ENCODE measurements at places on chromosomes 4 and X.
A peak's percentile ranks its signal among the peaks of the same experiment; 100 is the strongest.

DNA sequence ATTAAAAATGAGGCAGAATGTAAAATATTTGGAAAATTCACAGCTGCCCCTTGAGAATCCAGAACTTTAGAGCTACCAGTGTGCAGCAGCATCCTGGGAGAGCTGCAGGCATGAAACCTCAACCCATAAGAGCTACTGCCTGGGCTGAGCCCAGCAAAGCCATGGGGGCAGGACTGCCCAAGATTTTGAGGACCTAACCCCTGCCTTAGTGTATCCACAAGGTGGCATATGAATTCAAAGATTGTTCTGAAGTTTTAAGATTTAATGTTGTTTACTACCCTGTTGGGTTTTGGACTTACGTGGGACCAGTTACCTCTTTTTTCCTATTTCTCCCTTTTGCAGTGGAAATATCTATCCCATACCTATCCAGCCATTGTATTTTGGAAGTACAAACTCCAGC lies 26.4 kb downstream of the CASP6 start:
- no peak for DNase-seq

- DNase-seq = no peak
These were observed 4.9 kb upstream of the CXCL6 start for GRCh38 chr4:73831569-73831968.

- peak; percentile 88 for DNase-seq
These were observed 4.0 kb upstream of the ZNF518B start for GRCh38 chr4:10461091-10461849.

DNA sequence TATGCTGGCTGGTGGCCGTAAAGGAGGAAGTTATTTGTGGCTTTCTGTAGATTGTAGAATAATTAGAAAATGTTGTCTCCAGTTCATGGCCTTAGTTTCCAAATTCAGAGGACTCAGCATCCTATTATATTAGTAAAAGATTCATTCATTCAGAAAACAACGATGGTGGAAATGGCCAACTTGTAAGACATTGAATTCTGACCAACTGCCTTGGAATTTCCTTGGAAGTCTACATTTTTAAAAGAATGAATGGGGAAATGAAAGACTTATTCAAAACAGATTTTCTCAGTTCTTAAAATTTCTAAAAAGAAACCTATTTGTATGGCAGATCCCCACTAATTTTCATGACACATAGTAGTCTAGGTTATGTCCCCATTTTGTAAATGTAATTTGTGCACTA lies 561.5 kb downstream of the ANKRD50 start:
- no peak for DNase-seq

DNA sequence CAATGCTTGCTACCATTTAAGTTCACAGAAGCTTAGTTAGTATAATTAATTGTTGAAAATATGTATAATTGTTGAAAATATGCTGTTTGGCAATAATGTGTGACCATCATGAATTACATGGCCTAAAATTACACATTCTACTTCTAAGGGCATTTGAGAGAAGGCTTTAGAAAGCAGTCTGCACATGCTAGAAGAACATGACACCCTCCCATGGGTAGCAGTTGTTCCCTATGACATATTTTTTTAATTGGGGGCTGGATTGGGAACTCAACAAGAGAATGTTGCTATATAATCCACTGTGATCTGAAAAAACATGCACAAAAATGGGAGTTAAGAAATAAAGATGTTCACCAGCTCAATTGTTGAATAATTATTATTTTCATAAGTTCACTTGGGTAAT lies 331.4 kb downstream of the ARHGAP24 start:
- no peak for DNase-seq
